NCI-H1417 treated with DMSO at 0.1 percent for 48 hours (cell line): ENCODE measurements at places on chromosomes 11 and 22.

DNA sequence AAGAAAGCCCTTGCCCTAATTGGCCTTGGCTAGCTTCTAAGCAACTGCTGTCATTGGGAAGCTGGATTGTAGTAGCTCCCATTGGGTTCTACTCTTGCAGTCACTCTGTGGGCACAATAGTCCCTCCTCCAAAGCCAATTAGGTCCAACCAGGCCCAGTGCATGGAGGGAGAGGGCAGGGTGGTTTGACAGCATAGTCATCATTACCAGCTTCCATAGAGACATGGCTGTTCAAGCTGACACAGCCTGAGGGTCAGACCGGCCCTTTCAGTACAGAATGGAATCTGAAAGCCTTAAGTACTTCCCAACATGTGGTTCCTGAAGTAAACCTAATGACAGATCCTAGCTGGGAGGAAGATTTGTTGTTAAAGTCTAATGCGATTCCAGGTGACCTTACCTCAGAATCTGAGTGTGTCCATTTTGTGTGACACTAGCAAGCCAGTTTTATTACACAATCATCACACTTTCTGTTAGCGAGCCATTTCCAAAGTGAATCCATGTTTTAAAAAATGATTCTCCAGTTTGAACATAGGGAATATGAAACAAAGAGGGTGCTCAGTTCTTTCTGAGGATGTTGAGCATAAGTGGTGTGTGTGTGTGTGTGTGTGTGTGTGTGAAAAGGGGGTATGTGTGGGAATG lies 6.9 kb downstream of the PLET1 start:
- DNase-seq, result no peak

DNA sequence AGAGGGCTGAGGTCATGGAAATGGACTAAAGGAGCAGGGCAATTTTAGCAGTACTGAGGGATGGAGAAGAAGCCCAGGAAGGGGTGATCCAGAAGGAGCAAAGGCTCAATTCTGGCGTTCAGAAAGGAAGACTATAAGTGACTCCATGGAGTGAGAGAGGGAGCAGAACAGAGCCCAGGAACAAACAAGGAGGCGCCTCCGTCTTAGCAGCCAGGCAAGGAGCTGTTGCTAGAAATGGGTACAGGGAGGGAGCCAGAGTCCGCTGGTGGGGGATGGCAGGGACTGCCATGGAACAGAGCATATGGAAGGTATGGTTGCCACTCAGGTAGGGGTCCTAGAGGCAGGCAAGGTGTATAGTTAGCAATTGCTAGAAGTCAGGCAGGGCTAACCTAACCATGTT lies 20.5 kb upstream of the STK33 start:
- DNase-seq, result no peak

DNA sequence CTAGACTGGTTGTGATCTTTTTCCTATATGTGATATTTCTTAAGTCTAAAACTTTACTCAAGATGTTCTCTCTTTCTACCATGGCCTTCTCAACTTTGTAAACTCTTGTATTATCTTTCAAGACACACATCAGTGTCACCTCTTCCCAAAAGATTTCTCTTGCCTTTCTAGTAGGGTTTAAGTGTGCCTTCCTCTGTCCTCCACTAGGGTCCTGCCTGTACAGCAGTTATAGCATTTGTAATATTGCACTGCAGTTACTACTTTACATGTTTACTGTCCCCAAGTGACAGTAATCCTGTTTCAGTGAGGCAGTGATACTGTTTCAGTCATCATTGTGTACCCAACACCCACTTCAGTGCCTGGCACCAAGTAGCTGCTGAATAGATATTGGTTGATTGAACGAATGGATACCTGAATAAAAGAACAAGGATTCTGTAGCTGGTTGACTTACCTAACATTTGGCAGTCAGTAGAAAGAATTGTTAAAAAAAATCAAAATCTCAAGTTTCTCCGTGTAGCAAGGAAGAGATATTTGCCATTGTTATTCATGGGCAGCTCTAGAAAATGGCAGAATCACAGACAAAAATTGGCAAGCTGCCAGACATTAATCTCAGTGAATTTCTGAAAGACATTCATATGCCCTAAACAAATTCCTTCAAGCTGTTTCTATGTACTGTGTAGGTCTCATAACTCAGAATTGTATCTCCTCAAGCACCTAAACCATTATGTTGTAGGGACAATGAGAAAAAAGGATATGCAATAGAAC lies 79.4 kb downstream of the RBMXL2 start:
- DNase-seq, result no peak

DNA sequence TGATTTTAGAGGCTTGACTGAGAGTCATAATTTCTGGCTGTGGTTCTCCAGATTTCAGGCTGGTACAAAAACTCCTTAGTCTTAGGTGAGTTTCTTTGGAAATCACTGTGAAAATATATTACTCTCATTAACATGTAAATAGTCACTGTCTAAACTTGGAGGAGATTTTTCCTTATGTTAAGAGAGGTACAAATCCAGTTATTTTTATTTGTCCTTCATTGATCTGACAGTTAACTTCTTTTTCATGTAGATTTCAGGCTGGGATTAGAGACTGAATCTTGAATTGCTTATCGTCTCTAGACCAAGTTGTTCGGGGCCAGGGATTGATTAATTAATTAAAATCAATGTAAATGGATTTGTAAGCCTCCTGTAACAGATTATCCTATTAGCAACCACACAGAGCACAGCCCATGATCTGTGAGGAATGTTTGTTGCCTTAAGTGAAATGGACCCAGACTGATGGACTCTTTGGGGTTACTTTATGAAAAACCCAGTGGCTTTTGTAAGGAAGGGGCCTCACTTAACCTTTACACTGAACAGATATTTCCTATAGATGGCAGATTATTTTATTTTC lies 21.1 kb downstream of the TEAD1 start:
- DNase-seq, result no peak
